ENCODE measurements at places on chromosomes 5 and 9. TPM values are rescaled to one million over a fixed set of nuclear protein-coding genes. Genes with fewer than 3 reads are reported as not detected.

AIF1L gene
- 118 TPM for total RNA-seq

AQP3 gene
- 1.1 TPM for total RNA-seq

C9 gene
- not detected for total RNA-seq

DNA sequence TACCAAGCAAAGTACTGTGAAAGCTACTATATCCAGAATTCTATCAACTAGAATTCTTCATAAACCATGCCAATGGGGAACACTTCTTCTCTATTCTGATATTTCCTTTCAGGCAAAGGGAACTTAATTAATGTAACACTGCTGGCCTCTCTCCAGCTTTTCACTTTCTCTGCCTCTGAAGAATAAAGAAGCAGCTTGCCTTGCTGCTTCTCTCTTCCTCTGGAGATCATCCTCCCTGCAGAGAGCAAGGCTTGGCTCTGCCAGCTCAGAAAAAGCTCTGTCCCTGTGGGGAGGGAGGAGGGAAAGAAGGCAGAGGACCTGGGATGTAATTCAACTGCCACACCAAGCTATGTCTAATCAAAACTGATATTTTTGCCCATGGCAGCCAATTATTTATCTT is 6.5 kb downstream of the CTNND2 start:
- peaks cover 10% of the 10 kb centered on the region for H3K4me1 ChIP-seq
- H3K4me3 ChIP-seq: no peak overlapping the region
- peaks cover 29% of the 10 kb centered on the region for H3K27me3 ChIP-seq
- H3K36me3 ChIP-seq: peaks cover 4% of the 10 kb centered on the region
- DNase-seq: no peak
- no peak overlapping the region for H3K27ac ChIP-seq

DNA sequence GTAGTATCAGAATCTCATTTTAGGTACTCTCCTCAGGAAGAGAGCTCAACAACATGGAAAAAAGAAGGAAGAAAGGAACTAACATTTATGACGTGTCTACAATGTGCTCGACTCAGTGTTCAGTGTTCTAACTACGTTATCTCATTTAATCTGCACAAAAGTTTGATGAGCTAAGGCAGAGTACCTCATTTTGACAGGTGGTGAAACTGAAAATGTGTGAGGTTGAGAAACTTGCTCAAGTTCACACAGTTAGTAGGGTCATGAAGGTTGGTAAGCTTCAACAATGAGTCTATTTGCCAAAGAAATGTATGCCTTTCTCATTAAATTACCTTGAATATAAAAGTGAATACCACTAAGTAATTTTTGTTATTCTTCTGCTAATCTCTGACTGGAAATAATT is 165.1 kb downstream of the CAAP1 start:
- H3K4me3 ChIP-seq: no peak overlapping the region
- peaks cover 14% of the 10 kb centered on the region for H3K27me3 ChIP-seq
- peaks cover 5% of the 10 kb centered on the region for H3K4me1 ChIP-seq
- H3K27ac ChIP-seq: no peak overlapping the region

CCNJL gene
- 29.7 TPM for total RNA-seq

WDR38 gene
- total RNA-seq: not detected

DNA sequence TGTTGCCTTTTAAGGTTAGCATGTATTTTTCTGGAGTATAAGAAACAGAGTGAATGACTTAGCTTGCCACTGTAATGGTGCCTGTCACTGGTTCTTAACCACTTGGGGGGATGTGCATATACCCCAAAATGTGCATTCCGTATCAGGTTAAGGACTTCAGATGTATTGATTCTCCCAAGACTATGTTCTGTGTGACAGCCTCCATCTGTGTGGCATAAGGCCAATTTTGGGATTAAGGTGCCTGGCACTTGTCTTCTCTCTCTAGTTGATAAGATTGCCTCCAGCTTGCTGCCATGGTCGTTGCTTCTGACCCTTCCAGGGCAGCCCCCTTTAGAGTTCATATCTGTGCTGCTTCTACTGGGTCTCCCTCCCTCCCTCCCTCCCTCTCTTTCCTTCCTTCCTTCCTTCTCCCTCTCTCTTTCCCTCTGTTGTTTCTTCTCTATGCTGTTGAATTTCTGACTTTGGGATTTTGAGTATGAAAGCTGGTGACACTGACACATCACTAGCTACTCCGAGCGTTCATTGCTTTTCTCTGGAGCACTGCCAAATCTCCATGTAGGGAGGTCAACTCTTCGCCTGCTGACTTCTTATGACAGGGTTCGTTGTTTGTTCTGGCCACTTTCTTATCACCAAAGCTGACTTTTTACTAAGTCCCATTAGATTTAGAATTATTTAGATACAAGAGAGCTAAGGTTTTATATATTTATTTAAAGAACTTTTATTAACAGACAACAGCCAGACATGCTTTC is 31.0 kb downstream of the TNFAIP8 start:
- H3K4me3 ChIP-seq: no peak overlapping the region
- no peak overlapping the region for H3K27ac ChIP-seq
- H3K36me3 ChIP-seq: no peaks in the 10 kb centered on the region

TMOD1 gene
- total RNA-seq: 0.77 TPM

DNA sequence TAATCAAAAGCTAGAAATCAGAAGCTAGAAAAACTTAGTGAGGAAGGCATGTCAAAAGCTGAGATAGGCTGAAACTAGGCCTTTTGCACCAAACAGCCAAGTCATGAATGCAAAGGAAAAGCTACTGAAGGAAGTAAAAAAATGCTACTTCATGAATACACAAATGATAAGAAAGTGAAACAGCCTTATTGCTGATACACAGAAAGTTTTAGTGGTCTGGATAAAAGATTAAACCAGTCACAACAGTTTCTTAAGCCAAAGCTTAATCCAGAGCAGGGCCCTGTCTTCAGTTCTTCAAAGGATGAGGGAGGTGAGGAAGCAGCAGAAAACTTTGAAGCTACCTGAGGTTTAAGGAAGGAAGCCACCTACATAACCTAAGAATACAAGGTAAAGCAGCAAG is 102.5 kb upstream of the SH3GL2 start:
- no peak overlapping the region for H3K4me3 ChIP-seq
- no peak overlapping the region for H3K27ac ChIP-seq
- H3K27me3 ChIP-seq: no peaks in the 10 kb centered on the region
- peaks cover 7% of the 10 kb centered on the region for H3K36me3 ChIP-seq

- H3K36me3 ChIP-seq: no peaks in the 10 kb centered on the region
- H3K4me3 ChIP-seq: peak overlapping the region; percentile 85
- H3K27ac ChIP-seq: no peak overlapping the region
- peaks cover 61% of the 10 kb centered on the region for H3K4me1 ChIP-seq
- DNase-seq: no peak
Measured at GRCh38 chr5:139749242-139749641, 46.4 kb upstream of the PSD2 start.

FOXB2 gene
- total RNA-seq: not detected

DNA sequence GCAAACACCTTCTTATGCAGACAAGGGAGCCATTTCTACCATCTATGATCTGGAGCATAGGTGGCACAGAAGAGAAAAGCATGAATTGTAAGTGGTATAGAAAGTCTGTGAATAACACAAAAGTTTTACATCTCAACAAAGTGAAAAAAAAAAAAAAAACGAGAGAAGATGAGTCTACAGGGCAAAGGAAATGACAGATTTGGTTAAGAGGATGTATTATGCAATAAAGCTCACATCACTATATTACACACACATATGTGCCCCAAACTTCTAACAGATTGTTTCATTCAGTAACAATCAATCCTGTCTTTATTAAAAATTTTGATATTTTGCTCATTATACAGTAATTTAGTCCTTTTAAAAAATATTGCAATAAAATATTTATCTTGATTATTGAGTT is 49.8 kb downstream of the CERT1 start:
- peaks cover 9% of the 10 kb centered on the region for H3K36me3 ChIP-seq
- peaks cover 10% of the 10 kb centered on the region for H3K4me1 ChIP-seq
- H3K27ac ChIP-seq: no peak overlapping the region

GPR151 gene
- total RNA-seq: not detected

SPATA31A3 gene
- not detected for total RNA-seq

DNA sequence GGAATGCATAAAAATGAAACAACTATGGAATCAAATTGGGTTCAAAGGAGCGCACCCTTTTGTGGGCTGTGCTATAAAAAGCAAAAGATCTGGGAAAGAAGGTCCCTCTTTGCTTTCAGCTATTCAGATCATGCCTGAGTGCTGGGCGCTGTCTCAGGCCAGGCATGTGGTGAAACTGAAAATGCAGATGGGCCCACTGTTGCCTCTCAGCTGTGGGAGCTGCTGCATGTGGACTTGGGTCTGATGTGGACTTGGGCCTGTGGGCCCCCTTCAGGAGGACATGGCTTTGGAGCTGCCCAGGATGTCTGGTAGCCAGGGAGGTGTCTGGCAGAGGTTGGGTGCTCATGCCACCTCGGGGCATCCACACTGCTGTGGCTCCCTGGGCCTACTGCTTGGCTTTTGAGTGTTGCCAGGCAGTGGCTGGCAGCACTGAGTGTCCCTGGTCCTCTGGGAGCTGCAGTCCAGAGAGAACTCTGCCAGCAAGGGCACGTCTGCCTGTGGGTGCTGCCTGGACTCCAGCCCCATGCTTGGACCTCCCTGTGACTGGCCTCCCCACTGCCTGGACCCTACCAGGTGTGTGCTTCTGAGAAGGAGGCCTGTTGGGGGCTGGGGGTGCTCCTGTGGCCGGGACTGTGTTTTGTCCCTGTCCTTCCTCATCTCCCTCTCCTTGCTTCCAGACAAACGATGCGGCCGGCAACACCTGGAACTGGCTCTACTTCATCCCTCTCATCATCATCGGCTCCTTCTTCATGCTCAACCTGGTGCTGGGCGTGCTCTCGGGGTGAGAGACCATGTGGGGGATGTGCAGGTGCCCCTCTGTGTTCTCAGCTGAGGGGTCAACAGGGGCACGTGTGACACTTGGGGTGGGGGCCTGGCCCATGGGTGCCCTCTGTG is 74.3 kb downstream of the CACNA1B start:
- peaks cover 4% of the 10 kb centered on the region for H3K36me3 ChIP-seq
- H3K27ac ChIP-seq: no peak overlapping the region
- H3K4me3 ChIP-seq: no peak overlapping the region
- H3K27me3 ChIP-seq: no peaks in the 10 kb centered on the region

DNA sequence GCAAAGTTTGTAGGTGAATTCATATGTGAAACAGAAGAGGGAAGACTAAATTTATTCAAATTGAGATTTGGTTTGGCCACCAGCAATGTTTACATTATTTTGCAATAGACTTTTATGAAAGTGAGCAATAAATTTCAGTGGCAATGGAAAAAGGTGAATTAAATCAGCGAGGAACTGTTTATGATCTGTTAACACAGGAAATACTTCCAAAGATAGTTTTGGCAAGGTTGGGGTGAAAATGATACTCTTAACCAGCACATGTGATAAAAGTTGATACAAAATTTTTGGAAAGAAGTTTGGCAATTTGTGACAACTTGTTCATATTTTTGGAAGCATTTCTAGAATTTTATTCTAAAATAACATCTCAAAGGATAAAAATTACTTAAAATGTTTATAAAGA is 119.8 kb downstream of the ARHGEF28 start:
- no peaks in the 10 kb centered on the region for H3K36me3 ChIP-seq
- H3K27ac ChIP-seq: no peak overlapping the region
- no peaks in the 10 kb centered on the region for H3K4me1 ChIP-seq
- H3K4me3 ChIP-seq: no peak overlapping the region

RNF183 gene
- total RNA-seq: not detected

DNA sequence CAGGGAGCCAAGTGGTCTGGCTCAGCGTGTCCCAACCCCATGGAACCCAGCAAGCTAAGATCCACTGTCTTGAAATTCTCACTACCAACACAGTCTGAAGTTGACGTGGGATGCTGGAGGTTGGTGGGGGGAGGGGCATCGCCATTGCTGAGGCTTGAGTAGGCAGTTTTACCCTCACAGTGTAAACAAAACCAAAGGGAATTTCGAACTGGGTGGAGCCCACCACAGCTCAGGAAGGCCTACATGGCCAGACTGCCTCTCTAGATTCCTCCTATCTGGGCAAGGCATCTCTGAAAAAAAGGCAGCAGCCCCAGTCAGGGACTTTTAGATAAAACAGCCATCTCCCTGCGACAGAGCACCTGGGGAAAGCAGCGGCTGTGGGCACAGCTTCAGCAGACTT is 17.1 kb upstream of the FBXL17 start:
- H3K27ac ChIP-seq: no peak overlapping the region
- no peak for DNase-seq
- H3K27me3 ChIP-seq: no peaks in the 10 kb centered on the region

TSPAN17 gene
- total RNA-seq: 40.9 TPM

TRPM3 gene
- total RNA-seq: 1.4 TPM

DNA sequence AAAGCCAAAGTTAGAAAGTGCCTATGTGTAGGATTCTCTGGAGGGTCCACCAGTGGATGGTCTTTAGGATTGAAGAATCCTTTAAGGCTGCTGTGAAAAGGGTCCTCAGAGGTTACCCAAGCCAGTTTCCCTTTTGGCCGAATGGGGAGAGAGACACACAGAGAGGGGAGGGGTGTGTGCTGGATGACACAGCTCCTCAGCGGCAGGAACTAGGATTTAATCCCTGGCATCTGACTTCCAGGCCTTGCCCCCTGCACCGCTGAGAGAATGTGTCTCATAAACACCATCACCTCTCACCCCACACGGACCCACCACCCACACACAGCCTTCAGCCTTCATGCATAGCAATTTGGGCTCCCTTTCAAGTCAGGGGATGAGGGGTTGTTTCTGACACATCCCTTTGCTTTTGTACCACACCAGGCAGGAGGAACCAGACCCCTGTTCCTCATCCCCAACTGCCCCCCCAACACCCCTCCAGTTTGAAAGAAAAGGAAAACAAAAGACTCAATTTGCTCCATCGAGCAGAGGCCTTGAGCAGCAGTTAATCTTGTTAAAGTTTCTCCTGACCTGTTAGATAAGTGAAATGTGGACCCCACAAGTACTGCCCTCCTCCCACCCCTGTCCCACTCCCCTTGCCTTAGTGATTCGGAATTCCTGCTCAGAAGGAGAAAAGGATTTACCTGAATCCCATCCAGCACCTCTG is 4.0 kb downstream of the PAPPA start:
- H3K36me3 ChIP-seq: no peaks in the 10 kb centered on the region
- peak overlapping the region; percentile 56 for H3K4me3 ChIP-seq
- H3K27me3 ChIP-seq: peaks cover 82% of the 10 kb centered on the region
- DNase-seq: no peak
- H3K4me1 ChIP-seq: peaks cover 42% of the 10 kb centered on the region
- no peak overlapping the region for H3K27ac ChIP-seq

IRX4 gene
- total RNA-seq: 0.77 TPM

- no peaks in the 10 kb centered on the region for H3K27me3 ChIP-seq
- DNase-seq: no peak
- H3K27ac ChIP-seq: peak overlapping the region; percentile 83
- H3K36me3 ChIP-seq: no peaks in the 10 kb centered on the region
- peak overlapping the region; percentile 65 for H3K4me3 ChIP-seq
- H3K4me1 ChIP-seq: peaks cover 71% of the 10 kb centered on the region
Measured at GRCh38 chr5:159058716-159059636, 40.7 kb downstream of the EBF1 start.

- peaks cover under 1% of the 10 kb centered on the region for H3K27me3 ChIP-seq
- no peak overlapping the region for H3K27ac ChIP-seq
- H3K4me1 ChIP-seq: no peaks in the 10 kb centered on the region
- peaks cover 5% of the 10 kb centered on the region for H3K36me3 ChIP-seq
Measured at GRCh38 chr5:1736889-1737711, 62.5 kb downstream of the MRPL36 start.

DNA sequence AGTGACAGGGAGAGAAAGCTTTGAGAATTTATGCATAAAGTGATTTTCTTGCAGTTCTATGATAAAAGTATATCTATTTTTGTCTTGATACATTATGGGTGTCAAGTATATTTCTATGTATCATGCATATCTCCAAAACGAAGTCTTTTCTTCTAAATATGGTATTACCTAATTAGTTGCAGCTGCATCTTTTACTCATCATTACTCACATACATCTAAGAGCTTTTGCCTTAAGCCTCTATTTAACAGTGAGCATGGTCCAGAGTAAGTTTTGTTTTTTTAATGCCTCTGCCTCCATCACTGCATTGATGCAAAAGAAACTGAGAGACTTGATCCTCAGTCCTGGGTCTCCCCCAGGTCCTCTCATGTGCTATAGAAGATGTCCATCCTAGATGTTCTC is 40.0 kb upstream of the SMC5 start:
- no peaks in the 10 kb centered on the region for H3K27me3 ChIP-seq
- peaks cover 17% of the 10 kb centered on the region for H3K36me3 ChIP-seq
- H3K4me3 ChIP-seq: no peak overlapping the region
- DNase-seq: no peak
- H3K4me1 ChIP-seq: peaks cover 19% of the 10 kb centered on the region
